AG04450 (cell line): ENCODE measurements at places on chromosomes 16 and 17.

- DNase-seq = peak; percentile 23
These were observed 155.2 kb upstream of the MYOCD start for GRCh38 chr17:12510535-12510934.

DNA sequence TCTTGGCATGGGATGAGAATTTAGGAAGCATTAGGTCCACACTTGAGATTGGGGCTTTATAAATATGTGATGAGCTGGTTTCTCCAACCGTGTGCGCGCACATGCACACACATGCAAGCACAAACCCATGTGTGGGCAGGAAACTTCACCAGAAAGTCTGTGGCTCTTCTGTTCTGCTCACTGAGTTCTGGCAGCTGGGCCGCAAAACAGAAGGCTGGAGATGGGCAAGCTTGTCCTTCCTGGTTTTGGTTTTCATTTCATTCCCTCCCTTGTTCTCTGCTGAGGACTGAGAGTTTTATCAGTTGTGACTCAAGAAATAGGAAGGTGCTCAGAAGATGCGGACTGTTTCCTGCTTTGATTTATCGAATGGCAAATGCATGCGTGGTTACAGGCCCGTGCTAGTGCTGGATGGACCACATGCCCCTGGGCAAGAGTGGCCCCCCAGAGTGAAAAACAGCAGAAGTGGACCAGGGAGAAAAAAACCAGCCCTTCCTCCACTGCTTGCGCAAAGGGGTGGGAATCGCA lies 14.1 kb downstream of the MAP3K14 start:
- DNase-seq = no peak

DNA sequence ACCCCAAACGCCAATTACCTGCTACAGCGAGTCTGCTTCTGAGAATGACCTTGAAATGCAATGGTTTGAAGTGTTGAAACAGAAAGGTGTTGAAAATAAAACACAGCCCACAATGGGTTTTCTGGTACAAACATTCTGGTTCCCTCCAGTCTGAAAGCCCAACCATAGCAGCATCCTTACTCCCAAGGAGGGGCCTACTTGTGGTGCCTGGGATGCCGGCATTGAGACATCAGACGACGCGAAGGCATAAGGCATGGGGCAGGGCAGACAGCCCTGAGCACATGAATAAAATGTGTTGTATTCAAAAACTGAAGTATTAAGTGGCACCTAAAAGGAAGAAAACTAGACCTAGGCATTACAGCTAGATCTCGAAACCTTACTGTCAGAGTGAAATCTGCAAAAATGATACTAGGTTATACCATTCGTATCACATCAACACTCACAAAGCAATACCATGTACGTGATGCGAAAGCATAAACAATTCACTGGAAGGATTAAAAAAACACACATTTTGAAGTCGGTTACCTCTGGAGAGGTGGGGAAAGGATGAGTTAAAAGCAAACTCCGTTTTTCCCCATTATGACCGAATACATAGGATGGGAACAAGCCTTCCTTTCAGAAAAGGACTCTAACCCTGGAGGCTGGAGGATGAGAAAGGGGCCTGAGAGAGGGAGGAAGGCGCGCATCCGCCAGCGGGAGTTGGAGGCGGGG lies 702 bp downstream of the NUDT21 start:
- no peak for DNase-seq

- no peak for DNase-seq
These were observed 16.7 kb downstream of the RFFL start for GRCh38 chr17:35046740-35047283.

DNA sequence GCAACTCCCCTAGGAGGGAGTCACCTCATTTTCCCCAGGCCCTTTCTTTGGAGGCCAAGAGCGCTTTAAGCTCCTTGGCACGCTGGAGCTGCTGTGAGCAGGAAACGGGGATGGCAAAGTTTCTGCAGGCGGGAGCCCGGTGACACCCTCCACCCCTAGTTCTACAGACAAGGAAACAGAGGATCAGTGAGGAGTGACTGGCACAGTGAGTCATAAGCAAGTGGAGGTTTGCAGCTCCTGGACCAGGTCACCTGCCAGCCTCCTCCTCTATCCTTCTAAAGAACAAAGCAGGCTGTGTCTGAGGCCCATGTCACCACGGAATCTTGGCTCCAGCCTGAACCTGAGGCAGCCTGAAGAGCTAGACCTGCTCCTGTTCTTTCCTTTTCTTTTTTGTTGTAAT lies 141.9 kb downstream of the TMEM132E start:
- no peak for DNase-seq

DNA sequence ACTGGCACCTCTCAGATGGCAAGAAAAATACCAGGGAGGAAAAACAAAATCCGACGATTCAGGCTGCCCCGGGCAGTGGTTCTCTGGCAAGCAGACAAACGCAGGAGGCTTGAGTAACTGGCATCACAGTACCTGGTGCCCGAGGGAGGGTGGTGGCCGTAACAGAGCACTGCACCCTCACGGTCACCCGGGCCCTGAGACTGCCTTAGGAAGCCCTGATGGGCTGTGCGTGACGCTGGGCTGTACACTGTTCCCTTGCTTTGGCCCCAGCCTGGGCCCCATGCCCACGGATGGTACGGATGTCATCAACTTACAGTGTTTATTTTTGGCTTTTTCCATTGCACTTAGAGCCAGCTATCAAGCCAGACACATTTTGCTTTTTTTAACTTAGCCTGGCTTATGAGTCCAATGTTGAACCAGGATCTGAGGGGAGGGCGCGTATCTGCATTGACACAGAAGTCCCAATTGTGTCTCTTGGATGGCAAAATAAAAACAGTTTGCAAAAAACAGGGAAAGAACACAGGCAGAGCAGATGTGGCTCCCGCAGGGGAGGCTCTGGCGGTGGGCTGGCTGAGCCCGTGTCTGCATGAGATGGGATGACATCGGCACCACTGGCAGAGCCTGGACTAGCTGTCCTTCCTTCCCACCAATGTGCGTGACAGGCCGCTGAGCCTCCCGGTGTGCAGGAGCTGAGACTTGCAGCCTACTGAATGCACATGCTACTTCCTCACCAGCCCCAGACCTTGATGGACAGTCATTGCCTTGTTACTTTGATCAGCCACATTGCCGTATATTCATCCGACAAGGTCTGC lies 287.7 kb downstream of the FOXL1 start:
- no peak for DNase-seq

GRCh38 chr17:75289832-75290337 lies 652 bp upstream of the SLC25A19 start:
- DNase-seq = no peak

DNA sequence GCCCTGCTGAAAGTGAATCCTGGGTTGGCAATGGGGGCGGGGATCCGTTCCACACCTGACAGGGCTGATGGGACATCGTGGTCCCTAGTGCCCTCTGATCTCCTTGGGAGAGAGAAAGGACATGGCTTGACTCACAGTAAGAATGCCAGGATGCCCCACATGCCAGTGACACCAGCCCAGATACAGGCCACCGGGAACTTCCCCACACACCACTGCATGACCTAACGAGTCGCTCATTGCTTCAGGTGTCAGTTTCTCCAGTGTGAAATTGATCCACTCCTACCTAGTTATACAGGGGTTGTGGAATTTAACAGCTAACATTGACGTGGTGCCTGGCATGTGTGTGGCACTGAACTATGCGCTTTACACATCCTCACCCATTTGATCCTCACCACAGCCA lies 7.5 kb downstream of the CD300LG start:
- DNase-seq = no peak

GRCh38 chr16:47970291-47970931 lies 185.4 kb downstream of the ABCC12 start:
- peak; percentile 13 for DNase-seq

- no peak for DNase-seq
These were observed 3.0 kb upstream of the ITGAX start for GRCh38 chr16:31351942-31352325.

- no peak for DNase-seq
These were observed 387 bp downstream of the MSI2 start for GRCh38 chr17:57256708-57257112.

- DNase-seq = no peak
These were observed 38.1 kb downstream of the ANKRD11 start for GRCh38 chr16:89452241-89452640.
